Activated CD4-positive, alpha-beta T cell treated with anti-CD3 and anti-CD28 coated beads for 4 hours (primary cell): ENCODE measurements at places on chromosomes 7 and 10.

DNA sequence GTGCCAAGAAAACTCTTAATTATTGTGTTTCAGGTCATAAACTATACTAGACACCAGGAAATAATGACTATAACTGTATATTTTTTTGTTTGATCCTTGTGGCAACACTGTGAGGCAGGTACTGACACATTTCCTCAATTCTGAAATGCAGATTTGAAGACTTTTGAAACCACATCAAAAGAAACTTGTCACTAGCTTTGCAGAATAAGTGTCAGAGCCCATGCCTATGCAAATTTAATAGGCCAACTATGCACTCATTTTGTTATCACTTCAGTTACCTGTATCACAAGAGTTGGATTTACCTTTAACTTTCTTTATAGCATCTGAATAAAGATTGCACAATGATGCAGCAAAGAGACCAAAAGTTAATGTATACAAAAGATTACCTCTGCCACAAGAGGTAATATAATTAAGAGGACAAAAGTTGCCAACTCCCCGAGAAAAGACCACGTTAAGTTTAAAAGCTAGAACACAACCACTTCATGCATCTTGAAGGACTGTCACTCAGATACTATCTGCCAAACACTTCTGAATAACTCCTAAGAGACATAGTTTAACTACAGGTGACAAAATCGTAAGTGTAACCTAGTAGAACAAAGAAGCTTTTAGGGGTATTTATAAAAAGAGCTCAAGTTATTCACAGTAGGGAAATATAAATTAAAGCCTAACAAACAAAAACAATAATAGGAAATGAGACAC is 80.5 kb downstream of the ELAPOR2 start:
- DNase-seq: peak; percentile 22

- no peak for DNase-seq
These were observed 31.5 kb downstream of the HIF1AN start for GRCh38 chr10:100567249-100567648.

DNA sequence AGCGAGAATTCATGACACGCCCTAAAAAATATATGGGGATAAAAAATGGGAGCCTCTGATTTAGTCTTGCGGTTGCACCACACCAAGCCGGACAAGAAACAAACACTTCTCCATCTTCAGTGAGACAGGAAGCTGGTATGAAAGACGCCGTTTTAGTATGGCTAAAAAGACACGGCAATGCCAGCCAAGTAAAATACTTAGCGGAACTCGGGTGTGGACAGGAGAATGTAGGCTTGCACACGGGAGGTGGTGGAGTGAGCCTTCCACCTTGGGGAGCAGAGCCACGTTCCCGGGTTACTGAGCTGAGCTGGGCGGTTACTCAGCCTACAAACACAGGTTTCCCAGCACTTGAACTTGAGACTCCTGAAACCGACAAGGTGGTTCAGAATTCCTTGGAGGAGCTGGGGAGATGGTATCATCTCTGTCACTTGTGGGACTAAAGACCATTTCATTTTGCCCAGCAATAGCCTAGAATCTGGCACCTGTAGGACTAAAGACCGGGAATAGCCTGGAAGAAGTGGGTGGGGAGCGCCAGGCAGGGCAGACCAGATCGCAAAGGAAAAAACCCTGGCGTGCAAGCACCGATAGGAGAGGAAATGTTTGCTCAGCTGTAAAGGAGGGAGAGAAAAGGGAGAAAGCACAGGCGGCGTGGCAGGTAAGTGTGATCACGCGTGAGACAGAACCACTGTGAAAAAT is 34.8 kb upstream of the SEPHS1 start:
- DNase-seq: no peak

- no peak for DNase-seq
These were observed 13.9 kb downstream of the PIP4K2A start for GRCh38 chr10:22700489-22700888.

GRCh38 chr7:111198255-111198654 is 107.3 kb downstream of the LRRN3 start:
- no peak for DNase-seq

- no peak for DNase-seq
These were observed 7.7 kb upstream of the GTPBP4 start for GRCh38 chr10:980468-981093.

GRCh38 chr10:97570146-97570788 is 2.3 kb upstream of the ANKRD2 start:
- no peak for DNase-seq

- no peak for DNase-seq
These were observed 70.3 kb downstream of the CYTH3 start for GRCh38 chr7:6202117-6202516.

DNA sequence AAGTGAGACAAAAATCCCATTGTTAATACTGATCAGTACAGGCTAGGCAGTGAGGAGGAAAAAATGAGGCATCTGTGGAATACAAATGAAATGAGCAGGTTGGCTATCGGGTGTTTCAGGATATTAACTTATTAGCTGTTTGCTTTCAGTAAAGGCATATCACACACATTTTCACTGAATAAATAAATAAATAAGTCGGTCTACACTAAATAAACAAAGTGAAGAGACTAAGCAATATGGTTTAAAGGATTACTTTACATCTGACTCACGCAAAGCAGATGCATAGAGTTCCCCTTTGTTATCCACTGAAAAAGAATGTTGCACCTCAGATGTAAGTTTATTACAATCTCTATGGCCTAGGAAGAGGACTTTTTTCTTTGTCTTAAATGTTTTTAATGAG is 6.3 kb upstream of the SEMA3A start:
- DNase-seq: no peak

DNA sequence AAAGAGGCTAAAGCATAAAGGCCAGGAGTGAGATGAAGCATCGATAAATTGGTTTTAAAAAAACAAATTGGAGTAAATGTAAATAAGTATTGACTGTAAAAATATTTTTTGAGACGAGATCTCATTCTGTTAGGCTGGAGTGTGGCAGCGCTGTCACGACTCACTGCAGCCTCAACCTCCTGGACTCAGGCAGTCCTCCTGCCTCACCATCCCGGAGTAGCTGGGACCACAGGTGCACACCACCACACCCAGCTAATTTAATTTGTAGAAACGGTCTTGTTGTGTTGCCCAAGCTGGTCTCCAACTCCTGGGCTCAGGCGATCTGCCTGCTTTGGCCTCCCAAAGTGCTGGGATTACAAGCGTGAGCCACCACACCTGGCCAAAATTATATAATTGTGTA is 17.8 kb downstream of the HNRNPA2B1 start:
- no peak for DNase-seq

DNA sequence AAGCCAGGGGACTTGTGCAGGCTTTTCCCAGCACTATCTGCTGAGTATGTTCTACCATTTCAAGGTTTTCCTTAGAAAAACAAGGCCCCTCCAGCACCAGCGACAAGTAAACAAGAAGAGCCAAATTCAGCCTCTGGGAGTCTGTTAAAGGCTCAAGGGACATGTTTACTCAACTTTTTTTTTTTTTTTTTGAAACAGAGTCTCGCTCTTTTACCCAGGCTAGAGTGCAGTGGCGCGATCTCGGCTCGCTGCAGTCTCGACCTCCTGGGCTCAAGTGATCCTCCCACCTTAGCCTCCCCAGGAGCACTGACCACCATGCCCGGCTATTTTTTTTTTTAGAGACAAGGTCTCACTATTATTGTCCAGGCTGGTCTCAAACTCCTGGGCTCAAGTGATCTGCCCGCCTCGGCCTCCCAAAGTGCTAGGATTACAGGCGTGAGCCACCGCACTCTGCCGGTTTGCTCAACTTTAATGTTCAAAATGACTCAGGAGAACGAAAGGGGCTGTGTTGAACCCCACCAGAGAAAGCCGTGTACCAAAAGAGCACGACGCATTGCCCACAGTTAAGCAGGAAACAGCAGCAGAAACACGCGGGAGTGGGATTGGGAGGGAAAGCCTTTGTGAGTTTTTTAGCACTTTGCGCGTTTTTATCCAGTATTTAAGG is 772 bp downstream of the PRDX3 start:
- DNase-seq: no peak

GRCh38 chr7:152383341-152384234 is 52.2 kb downstream of the KMT2C start:
- no peak for DNase-seq
